ENCODE measurements at places on chromosomes 12 and 14. TPM values are rescaled to one million over a fixed set of nuclear protein-coding genes. Genes with fewer than 3 reads are reported as not detected.

Gene PMEL
- total RNA-seq, result 67.7 TPM

Gene MSI1
- total RNA-seq, result 0.40 TPM

Gene TRHDE
- 0.89 TPM for total RNA-seq

Gene SLC2A13
- 12.8 TPM for total RNA-seq

Gene ZDHHC17
- 10.5 TPM for total RNA-seq

Gene MLEC
- 64.6 TPM for total RNA-seq

Gene GALNT8
- total RNA-seq, result not detected

Gene GYS2
- not detected for total RNA-seq

Gene PLA2G1B
- not detected for total RNA-seq

Gene TMTC1
- total RNA-seq, result 25.8 TPM

Gene KCNK10
- total RNA-seq, result 0.08 TPM

Gene GPR65
- total RNA-seq, result 0.32 TPM

Gene GNG2
- total RNA-seq, result 7.1 TPM

Gene REP15
- 1.8 TPM for total RNA-seq

Gene GAS2L3
- total RNA-seq, result 14.3 TPM

Gene NOVA1
- total RNA-seq, result 7.5 TPM

Gene TAS2R7
- not detected for total RNA-seq

Gene MTERF2
- 9.4 TPM for total RNA-seq

Gene LPAR5
- total RNA-seq, result 8.5 TPM

Gene MON2
- total RNA-seq, result 54.3 TPM

Gene NELL2
- 20.5 TPM for total RNA-seq

Gene SCNN1A
- total RNA-seq, result 99.7 TPM

All from suprapubic skin (tissue), 4 donors.